Bronchial smooth muscle cell (primary cell): ENCODE measurements at places on chromosomes 16 and 17. TPM values are rescaled to one million over a fixed set of nuclear protein-coding genes. Genes with fewer than 3 reads are reported as not detected.

Gene TNFRSF12A
- total RNA-seq, result 49.5 and 111 TPM in 2 replicates

Gene PRSS8
- total RNA-seq, result 0.09 TPM in 1 of 2 replicates, not detected in the other

Gene TPSAB1
- not detected in 2 replicates for total RNA-seq

Gene MYH1
- total RNA-seq, result not detected in 2 replicates

Gene IL17C
- total RNA-seq, result 0.09 TPM in 1 of 2 replicates, not detected in the other

Gene PLA2G10
- not detected in 2 replicates for total RNA-seq

Gene SMIM36
- total RNA-seq, result not detected in 2 replicates

Gene CCL1
- total RNA-seq, result not detected in 2 replicates

Gene CNTD1
- 0.16 and 0.94 TPM in 2 replicates for total RNA-seq

Gene ABCC12
- total RNA-seq, result not detected in 2 replicates

Gene TANC2
- total RNA-seq, result 24.0 and 33.7 TPM in 2 replicates

Gene QRICH2
- total RNA-seq, result 3.0 and 5.5 TPM in 2 replicates

Gene CDH1
- 0.16 and 0.52 TPM in 2 replicates for total RNA-seq

Gene CCL17
- total RNA-seq, result not detected in 2 replicates

Gene POLDIP2
- total RNA-seq, result 47.1 and 62.3 TPM in 2 replicates

Gene ABCA10
- total RNA-seq, result 5.2 and 5.6 TPM in 2 replicates

Gene ASPA
- total RNA-seq, result 0.63 and 3.3 TPM in 2 replicates

Gene TBC1D3D
- total RNA-seq, result 0.16 and 0.94 TPM in 2 replicates

Gene TBX21
- not detected in 2 replicates for total RNA-seq

Gene SERPINF2
- total RNA-seq, result 0.17 TPM in 1 of 2 replicates, not detected in the other

Gene CAVIN1
- total RNA-seq, result 463 and 467 TPM in 2 replicates

Gene HOXB1
- not detected in 2 replicates for total RNA-seq

Gene SPATA22
- total RNA-seq, result not detected in 2 replicates

Gene GDPD3
- 0.95 and 3.2 TPM in 2 replicates for total RNA-seq

Gene DRC3
- 0.32 and 2.1 TPM in 2 replicates for total RNA-seq
